Right lung (tissue), 10 donors: ENCODE measurements at places on chromosomes 11 and 22. TPM values are rescaled to one million over a fixed set of nuclear protein-coding genes. Genes with fewer than 3 reads are reported as not detected.

MS4A3 gene
- polyA plus RNA-seq = 2.3 TPM

SERHL2 gene
- polyA plus RNA-seq = 7.9 TPM

- DNase-seq = no peak
These were observed 1.7 kb downstream of the KLHDC7B start for GRCh38 chr22:50547263-50547985.

DNA sequence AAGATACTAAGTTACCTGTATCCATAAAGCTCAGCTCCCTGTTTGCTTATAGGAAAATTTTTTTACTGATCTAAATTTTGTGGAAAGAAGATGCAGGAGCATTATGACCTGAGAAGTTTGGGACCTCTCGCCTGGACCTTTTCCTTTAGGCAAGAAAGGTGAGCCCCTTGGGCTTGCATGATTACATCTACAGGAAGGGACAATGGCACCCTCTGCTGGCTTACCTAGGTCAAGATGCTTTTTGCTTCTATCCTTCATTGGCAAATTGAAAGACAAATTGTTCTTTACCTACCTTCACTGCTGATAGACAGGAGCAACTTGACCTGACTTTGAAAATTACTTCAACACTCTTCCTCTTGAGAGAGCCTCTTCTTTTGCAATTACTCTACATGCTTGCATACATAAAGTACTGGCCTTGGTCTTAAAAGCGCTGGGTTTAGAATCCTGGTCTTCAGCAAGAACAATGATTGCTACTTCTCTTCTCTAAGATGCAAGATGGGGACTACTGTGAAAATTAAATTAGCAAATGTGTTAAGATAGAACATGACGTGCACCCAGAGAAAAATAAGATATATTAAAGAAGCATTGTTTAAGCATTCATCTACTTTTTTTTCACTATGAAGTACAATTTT lies 147.2 kb downstream of the TRPC6 start:
- DNase-seq = no peak

GRCh38 chr11:102647430-102647829 lies 22.3 kb upstream of the MMP20 start:
- DNase-seq = no peak
